ENCODE measurements at places on chromosomes 5 and 9.

GRCh38 chr9:109468927-109469326, 29.2 kb downstream of the PTPN3 start:
- no peak for DNase-seq

DNA sequence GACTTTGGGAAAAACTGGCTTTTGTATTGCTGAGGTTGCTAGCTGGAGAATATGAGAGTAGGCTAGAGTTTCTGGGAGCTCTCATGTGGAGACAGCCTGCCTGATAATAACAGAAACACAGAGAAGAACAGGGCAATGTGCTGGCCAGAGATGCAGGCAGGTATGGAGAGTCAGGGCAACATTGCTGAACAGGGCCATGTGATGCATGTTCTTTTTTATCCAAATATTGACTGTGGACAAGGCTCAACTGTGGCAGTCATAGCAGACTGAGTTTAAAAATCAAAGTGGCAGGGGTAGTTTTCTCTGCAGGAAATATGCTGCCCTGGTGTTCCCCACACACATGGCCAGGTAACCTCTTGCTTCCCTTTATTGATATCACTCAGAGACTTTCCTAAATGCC, 381.1 kb downstream of the RASEF start:
- no peak for DNase-seq

GRCh38 chr5:174585472-174585871, 138.9 kb upstream of the MSX2 start:
- DNase-seq: no peak

- DNase-seq: no peak
Observed at GRCh38 chr5:91365498-91365897, 17.6 kb downstream of the ARRDC3 start.

- no peak for DNase-seq
Observed at GRCh38 chr5:175235251-175235960, 208.6 kb downstream of the DRD1 start.

- no peak for DNase-seq
Observed at GRCh38 chr9:113602126-113603047, 138.9 kb downstream of the RGS3 start.

GRCh38 chr5:106418196-106418595, 1252.5 kb downstream of the EFNA5 start:
- no peak for DNase-seq

- no peak for DNase-seq
Observed at GRCh38 chr9:3191715-3192114, 334.1 kb downstream of the RFX3 start.

- no peak for DNase-seq
Observed at GRCh38 chr5:83787631-83788030, 67.0 kb upstream of the HAPLN1 start.

DNA sequence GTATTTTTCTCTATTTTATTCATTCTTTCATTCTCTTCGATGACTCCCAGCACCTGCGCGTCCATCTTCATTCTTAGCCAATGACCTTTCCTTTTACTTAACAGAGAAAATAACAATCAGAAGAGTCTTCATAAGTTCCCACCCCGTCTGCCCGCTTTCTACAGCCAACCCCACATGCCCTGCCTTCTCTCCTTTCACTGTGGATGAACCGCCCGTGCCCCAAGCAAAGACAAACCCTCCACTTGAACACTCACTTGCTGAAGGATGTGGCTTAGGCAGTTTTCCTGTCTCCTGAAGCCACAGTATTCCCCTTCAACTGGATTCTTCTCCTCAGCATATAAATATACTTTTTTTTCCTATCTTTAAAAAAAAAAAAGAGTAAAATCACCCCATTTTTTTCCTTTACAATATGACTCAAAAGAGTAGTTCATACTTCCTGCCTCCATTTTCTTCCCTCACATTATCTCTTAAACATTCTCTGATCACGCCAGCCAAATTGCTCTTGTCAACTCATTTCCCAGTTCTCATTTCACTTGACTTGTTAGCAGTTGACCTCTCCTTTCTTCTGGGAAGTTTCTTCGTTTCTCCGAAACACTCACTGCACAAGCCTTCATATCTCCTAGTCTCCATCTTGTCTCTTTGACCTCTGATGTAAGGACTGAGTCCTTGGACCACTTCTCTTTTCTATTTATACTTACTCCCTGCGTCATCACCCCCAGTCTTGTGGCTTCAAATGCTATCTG, 11.1 kb downstream of the NIPSNAP3B start:
- DNase-seq: no peak

GRCh38 chr5:172533399-172534228, 79.3 kb upstream of the SH3PXD2B start:
- no peak for DNase-seq

DNA sequence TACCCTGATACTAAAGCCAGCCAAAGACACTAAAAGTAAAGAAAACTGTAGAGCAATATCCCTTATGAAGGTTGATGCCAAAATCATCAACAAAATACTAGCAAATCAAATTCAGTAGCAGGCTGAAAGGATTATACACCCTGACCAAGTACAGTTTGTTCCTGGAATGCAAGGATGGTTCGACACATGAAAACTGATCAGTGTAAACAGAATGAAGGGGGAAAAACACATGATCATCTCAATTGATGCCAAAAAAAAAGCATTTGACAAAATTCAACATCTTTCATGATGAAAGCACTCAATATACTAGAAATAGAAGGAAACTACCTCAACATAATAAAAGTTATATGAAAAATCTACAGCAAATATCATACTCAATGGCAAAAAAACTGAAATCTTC, 43.5 kb upstream of the LRRC14B start:
- DNase-seq: no peak

DNA sequence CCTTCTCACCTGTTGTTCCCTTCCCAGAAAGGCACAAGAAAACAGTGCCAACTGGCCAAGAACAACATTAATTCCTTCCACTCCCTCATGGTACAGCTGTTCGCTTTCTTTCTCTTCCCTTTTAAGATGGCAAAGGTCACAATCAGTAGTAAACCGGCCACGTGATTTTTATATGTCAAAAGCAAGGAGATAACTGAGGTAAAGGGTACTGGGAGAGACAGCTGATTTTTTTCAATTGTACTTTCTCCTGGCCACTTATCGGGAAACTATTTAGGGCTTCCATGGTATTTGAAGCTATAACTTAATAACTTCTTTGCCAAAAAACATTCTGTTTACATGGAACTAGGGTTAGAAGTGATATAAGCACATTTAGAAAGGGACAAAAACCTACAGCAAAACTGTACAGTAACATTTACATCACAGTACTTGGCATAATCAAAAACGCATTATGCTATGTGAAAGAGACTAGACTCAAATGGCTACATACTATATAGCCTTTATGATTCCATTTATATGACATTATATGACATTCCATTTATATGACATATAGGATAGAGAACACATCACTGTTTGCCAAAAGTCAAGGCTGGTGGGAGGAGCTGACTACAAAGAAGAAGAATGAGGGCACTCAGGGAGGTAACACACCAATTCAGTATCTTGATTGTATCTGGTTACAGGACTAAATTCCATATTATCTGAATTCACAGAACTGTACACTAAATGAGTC, 24.8 kb downstream of the PLPP1 start:
- no peak for DNase-seq

DNA sequence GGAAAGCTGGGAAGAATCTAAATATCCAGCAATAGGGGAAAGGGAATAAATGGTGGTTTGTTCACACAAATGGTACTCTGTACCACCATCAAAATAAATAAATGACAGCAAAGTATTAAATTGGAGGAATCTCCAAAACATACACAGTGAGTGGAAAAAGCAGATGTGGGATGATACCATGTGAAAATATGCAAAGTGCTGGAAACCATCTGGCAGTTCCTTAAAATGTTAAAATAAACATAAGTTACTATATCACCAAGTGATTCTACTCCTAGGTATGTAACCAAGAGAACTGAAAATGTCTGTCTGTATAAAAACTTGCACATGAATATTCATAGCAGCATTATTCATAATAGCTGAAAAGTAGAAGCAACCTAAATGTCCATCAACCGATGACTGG, 41.9 kb upstream of the TEX48 start:
- DNase-seq: no peak

DNA sequence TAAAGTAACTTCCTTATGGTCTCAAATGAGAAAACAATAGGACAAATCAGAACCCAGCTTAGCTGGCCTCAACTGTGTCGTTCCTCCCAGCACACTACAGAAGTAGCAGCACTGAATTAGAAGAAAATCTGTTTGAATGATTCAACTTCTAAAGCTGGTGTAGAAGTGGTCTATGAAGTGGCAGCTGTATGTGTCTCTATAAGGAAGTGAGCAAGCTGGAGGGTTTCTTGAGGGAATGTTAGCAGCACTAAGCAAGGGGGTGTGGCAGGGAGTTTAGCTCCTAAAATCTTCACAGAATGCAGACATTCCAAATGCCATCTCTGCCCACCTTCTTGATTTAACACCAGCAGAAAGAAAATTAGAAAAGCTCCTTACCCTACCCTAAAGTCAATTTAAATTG, 4.1 kb downstream of the KLF9 start:
- DNase-seq: no peak

- no peak for DNase-seq
Observed at GRCh38 chr5:156271569-156271968, 55.4 kb upstream of the SGCD start.
